ENCODE measurements at places on chromosomes 5 and 9.

DNA sequence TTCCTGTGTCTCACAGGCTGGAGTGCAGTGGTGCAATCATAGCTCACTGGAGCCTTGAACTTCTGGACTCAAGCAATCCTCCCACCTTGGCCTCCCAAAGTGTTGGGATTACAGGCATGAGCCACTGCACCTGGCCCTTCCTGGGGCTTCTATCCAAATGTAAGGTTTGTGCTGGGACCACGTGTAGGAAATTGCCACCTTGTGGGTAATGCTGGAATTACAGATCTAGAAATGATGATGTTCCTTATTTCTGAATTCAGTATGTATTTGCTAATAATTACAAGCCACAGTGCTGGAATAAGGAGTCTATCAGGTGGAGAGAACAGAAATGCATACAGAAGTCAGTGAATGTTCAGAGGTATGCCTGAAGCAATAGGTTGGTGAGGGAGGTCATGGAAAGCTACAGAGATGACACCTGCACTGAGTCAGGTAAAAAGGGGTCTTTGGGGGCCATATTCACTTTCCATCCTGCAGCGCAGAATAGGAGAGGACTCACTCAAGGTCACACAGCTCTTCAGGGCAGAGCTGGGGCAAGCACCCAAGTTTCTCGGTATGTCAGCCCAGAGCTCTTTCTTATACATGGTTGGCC is 8.8 kb upstream of the IGFBPL1 start:
- no peak for DNase-seq

DNA sequence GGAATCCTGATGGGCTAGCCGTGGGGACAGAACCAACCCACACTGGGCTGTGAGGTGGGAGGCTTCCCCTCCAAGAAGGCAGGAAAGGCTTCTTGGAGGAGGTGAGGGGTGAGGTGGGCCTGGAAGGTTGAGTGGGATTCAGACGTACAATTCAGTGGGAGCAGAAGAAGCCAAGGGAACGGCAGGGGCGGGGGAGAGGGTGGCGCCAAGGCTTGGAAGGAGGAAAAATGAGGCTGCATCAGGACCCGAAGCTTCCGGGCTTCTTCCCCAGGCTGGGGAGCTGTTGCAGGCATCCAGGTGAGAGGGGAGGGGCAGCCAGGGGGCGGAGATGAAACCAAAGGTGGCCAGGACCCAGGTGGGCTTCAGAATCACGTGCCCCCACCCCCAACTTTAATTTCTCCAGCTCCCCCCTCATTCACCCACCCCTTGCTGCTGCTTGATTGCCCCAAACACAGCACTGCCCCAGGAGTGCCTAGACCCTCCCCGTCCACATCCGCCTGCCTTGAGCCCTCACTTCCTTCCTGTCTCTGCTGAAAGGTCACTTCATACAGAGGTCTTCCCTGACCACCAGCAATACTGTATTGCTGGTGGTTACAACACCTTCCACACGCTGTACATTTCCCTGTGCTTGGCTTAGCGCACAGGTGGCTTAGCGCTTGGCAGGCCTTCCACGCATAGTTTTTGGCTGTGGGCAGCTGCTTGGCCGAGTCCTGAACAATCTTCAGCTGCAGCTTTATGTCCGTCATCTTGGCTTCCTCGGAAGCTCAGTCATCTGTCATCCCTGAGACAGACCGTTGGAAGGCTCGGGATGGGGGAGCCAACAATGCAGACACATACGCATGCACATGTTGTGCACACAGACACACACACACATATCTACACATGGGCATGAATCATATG is 193.5 kb downstream of the RGS3 start:
- no peak for DNase-seq

GRCh38 chr5:74041913-74042312 is 415.9 kb downstream of the ARHGEF28 start:
- DNase-seq = no peak

DNA sequence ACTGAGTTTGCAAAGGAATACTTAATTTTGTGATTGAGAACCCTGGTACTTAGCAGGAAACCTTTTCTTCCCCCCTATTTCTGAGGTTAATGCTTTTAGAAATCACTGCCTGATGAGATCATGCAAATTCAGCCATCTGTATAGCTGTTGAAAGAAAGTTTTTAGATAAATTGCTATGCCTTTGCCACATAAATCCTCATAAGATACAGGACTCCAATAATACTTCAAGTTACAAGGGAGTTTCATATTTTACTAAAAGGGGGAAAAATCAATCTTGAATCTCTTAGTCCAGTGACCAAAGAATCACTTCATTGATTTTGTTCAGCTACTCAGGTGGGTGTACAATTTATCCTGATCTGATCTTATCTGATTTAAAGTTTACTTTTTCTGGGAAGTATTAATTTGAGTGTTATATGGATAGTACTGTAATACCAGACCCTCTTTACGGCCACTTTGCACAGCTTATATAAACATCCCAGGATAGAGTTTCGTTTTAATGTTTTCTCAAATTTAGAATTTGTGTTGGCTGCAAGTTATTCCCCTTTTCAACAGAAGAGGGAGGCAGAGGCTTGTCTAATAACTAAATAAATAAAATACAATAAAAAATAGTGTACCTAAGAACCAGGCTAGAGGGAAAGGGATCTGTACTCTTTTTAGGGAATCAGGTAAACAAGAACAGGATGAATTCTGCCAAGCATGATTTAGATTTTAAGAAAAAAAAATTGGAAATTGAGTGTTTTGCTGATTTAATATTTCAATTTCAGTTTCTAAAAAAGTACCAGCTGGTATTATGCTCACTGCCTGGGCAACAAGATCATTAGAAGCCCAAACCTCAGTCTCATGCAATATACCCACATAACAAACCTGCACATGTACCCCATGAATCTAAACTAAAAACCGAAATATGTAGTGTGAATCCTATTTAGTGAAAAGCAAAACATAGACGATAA is 69.1 kb downstream of the PSAT1 start:
- DNase-seq = peak; percentile 3

DNA sequence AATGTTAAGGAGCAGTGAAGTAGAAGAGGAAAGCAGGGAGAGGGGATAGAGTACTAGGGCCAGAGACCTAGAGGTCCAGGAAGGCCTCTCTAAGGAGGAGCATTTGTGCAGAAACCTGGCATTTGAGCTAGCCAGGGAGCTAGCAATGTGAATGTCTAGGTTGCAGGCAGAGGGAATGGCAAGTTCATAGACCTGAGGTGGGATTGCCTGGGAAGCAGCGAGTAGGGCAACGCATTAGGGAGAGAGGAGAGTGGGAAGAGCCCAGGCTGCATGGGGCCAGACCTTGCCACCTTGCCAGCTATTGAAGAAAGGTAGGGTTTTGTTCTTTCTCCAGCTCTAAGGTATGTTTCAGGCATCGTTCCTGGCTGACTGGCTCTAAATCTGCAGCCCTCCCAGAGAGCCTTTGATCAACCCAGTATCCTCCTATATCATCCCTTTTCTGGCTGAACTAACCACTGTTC is 54.0 kb downstream of the SLC22A5 start:
- DNase-seq = no peak
